CD4-positive, alpha-beta T cell treated with Interleukin-2 at 100 ng/mL for 4 hours (primary cell): ENCODE measurements at places on chromosomes 11 and 22.

GRCh38 chr22:31872209-31872608 lies 72.1 kb upstream of the YWHAH start:
- peak; percentile 30 for DNase-seq

DNA sequence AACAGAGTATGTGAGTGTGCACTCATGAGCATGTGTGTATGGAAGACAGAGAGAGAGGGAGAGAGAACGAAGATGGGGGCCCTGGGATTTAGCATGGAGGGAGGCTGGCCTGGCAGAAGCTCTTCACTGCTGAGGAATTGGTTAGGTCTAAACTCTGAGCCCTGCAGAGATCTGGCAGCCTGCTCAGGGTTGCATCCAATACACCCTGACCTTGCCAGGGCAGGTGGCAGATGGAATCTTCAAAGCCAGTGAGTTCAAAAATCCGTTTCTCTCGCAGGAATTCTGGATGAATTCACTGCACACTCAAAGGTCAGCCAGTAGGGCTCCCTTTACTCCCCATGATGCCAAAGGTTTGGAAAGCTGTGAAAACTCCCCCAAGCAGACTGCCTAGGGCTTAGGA lies 61.4 kb upstream of the OLFML1 start:
- no peak for DNase-seq

- no peak for DNase-seq
Observed at GRCh38 chr11:44628730-44629700, 63.6 kb downstream of the CD82 start.

DNA sequence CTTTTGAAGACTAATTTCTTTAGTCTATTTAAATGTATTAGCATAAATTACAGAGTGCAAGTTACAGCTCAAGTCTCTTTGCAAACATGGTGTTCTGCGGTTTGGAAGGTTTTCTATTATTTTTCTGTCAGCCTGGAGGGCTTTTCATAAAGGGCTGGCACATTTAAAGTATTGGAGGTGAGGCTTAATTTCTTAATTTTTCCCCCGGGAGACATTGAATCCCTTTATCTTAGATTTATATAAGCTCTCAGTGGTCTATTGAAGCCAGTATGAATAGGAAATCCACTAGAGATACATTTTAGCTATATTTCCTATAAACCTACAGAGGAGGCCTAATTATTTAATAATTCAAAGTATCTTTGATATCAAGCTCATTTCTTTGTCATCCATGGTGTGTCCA lies 102.7 kb upstream of the CLPB start:
- DNase-seq = no peak

GRCh38 chr22:37218771-37219411 lies 6.6 kb upstream of the SSTR3 start:
- DNase-seq = peak; percentile 84

GRCh38 chr11:28833169-28833568 lies 725.0 kb downstream of the METTL15 start:
- DNase-seq = no peak

- DNase-seq = no peak
Observed at GRCh38 chr11:110311783-110312579, 15.6 kb upstream of the RDX start.

- no peak for DNase-seq
Observed at GRCh38 chr11:121723246-121723741, 270.5 kb upstream of the SORL1-AS1 start.

DNA sequence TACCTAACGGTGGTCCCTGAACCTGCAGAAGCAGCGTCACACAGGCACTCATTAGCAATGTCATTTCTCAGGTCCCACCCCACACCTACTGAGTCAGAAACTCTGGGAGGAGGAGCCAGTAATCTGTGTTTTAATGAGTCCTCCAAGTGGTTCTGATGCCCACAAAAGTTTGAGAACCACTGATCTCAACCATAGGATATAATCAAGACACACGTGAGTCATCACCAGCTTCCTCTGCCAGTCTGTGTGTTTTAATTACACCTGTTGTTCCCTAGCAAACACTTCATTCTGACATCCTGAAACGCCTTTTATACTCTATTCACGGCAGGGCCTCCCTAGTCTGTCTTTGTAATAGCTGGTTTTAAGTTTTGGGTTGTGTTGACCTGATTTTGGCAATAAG lies 5.8 kb downstream of the TECTA start:
- DNase-seq = no peak

- no peak for DNase-seq
Observed at GRCh38 chr11:61541598-61541997, 33.0 kb downstream of the LRRC10B start.

- no peak for DNase-seq
Observed at GRCh38 chr11:107025673-107026072, 7.4 kb upstream of the GUCY1A2 start.

GRCh38 chr22:27314276-27314807 lies 487.2 kb downstream of the MN1 start:
- no peak for DNase-seq

- DNase-seq = no peak
Observed at GRCh38 chr11:31995032-31995431, 95.8 kb upstream of the RCN1 start.

- no peak for DNase-seq
Observed at GRCh38 chr22:37588546-37589215, 8.8 kb upstream of the LGALS2 start.

GRCh38 chr11:32902089-32902665 lies 9.6 kb downstream of the QSER1 start:
- no peak for DNase-seq

- DNase-seq = no peak
Observed at GRCh38 chr22:46349681-46350080, 14.2 kb downstream of the TRMU start.

DNA sequence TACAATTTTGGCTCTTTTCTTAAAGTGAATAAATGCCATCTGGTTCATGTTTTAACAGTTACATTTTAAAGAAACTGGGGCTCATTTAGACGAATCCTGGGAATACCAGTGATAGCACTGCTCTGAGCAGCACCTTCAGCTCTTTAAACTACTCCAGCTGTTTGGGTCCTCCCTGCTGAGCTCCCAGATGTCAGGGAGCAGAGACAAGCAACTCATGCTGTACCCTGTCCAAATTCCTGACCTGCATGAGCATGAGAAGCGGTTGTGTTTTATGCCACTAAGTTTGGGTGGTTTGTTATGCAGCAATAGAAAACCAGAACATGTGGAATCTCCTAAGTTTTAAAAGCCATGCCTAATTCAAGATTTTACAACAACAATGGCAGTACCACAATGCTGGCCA lies 90.0 kb downstream of the FDX1 start:
- no peak for DNase-seq

DNA sequence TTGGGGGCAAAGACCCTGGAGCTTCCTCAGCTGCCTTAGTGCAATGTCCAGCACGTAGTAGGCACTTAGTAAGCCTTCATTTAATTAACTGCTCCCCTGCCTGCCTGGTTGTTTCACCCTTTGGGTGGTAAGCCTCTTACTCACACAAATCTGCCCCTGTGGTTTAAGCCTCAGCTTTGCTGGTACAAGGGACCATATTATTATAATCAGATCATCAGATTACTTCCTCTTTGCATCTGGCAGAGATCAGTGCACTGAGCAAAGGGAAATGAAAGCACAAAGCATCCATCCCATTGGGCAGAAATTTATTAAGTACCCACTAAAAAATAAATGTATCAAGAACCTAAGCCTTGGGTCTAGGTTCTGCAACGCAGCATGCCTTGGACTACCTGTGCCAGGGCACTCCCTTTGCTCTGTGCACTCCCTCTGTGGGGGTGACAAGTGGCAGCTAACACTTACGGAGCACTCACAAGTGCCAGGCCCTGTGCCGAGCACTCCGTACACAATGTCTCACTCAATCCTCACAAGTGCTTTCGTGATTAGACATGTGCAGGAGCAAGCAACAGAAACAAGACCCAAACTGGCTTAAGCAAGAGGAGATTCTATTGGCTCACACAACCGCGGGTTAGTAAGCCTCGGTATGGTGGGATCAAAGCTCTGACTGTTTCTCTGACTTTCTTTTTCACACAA lies 34.9 kb upstream of the DAGLA start:
- DNase-seq = no peak

GRCh38 chr11:113675565-113675964 lies 30.5 kb downstream of the TMPRSS5 start:
- DNase-seq = no peak

GRCh38 chr11:20397281-20397680 lies 9.8 kb downstream of the PRMT3 start:
- peak; percentile 45 for DNase-seq

GRCh38 chr22:19669570-19669969 lies 44.7 kb upstream of the SEPTIN5 start:
- no peak for DNase-seq

GRCh38 chr11:64959498-64959897 lies 12.4 kb downstream of the MAJIN start:
- no peak for DNase-seq

DNA sequence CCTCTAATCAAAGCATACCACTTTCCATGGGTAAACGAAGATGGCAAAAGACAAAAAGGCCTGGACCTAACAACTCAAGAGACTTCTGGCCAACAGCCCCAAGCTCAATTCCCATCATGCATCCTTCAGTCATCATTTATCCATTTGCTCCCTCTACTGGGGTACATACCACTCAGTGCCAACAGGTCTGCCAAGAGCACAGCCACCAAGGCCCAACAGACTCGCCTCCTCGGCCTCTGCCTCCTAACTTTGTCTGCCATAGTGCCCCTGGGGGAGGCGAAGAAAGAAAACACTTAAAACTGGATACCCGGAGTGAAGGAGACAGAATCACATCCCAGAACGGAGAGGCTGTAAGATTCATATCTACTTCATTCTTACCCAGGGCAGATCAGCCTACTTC lies 1.1 kb downstream of the HYOU1 start:
- DNase-seq = no peak

- no peak for DNase-seq
Observed at GRCh38 chr11:46914363-46914762, 4.0 kb downstream of the LRP4 start.

GRCh38 chr22:41237707-41238569 lies 2.8 kb downstream of the CHADL start:
- peak; percentile 79 for DNase-seq

- no peak for DNase-seq
Observed at GRCh38 chr11:117627259-117627658, 169.8 kb downstream of the DSCAML1 start.

- no peak for DNase-seq
Observed at GRCh38 chr11:35114906-35115687, 23.9 kb upstream of the CD44 start.

DNA sequence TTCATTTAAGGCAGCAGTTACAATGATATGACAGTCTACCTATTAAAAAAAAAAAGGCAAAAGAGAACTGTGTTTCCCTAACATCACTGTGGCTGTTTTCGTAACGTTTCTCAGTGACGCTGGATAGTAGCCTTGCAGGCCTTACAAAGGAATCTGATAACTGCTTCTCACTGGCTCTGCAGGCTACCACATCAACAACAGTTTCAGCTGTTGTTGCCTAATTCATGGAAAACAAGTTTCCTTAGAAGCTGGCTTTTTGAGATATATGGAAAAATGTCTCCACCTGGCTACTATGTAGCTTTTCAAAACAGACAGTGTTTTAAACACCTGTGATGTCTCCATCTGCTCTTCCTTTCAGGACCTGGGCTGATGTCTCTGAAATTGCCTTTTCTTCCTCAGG lies 3.8 kb downstream of the OR51V1 start:
- no peak for DNase-seq

DNA sequence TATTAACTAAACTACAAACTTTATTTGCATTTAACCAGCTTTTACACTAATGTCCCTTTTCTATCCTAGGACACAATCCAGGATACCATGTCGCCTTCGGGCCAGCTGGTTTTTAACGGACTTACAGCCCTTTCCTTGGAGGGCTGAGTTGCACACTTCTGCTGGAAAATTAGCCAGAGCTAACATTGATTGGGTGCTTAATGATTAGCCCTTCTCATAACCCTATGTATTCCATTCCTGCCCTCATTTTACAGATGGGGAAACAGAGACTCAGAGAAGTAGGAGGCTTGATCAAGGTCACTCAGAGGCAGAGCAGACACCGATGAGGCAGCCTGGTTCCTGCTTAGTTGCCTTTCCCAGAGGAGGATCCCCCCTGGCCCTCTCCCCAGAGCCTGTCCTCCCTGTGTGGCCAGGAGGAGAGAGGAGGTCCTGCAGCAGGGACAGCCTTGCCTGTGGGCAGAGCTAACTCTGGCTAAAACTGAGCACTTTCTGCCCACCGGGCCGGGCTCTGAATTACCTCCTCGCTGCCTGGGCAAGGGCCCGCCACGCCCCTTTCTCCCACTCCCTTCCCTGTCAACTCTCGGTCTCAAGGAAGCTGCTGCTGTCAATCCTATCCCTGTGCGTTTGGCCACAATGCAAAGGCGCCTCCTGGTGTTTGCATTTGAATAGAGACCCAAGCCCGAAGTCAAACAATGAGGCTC lies 59.6 kb upstream of the PAX6 start:
- DNase-seq = peak; percentile 2

DNA sequence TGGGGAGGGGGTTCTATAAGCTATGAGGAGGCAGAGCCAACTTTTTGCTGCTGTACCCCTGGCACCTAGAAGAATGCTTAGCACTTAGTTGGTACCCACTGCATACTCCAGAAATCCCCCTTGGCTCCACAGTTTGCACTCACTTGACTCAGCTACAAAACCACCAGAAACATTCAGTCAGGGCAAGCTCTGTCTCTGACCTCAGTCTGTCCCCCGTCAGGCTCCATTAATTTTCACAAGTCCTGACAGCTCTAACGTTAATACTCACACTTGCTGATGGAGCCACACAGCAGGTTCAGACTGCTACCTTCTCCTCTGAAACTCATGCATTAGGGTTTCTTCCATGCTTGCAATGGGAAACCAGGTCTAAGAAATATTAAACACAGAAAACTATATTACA lies 81.7 kb downstream of the MPPED2 start:
- no peak for DNase-seq

- DNase-seq = no peak
Observed at GRCh38 chr11:71138737-71139425, 113.5 kb downstream of the SHANK2 start.

DNA sequence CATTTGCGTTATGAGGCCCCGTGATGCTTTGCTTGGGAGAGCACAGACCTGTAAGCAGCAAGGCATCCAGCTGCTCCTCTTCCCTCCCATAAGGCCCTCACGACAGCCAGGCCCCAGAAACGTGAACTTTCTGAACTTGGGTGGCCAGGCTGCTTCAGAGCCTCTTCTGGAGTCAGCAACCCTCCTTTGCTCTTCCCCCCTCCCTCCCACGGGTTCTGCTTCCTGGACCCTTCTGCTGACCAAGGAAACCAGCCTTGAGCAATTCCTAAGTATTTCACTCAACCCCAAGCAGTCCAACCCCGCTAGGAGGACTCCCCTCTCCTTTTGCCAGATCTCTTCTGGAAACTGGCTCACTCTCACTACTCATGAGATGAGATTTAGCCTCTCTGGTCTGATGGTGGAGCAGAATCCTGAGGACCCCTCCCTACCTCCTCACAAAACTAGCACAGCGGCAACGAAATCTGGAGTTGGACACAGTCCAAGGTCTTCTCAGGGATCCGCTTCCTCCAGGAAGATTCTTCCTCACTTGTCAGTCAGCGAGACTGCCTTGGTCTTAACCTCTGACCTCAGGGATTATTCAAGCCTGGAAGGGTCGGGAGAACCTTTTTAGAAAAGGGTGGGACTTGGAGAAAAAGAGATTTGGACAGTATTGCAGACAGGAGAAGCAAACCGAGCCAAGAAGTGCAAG lies 86.2 kb downstream of the UBASH3B start:
- no peak for DNase-seq
